ENCODE measurements at places on chromosomes 5 and 9. TPM values are rescaled to one million over a fixed set of nuclear protein-coding genes. Genes with fewer than 3 reads are reported as not detected.

Gene PCDHGB4
- 11.0 TPM for total RNA-seq

DNA sequence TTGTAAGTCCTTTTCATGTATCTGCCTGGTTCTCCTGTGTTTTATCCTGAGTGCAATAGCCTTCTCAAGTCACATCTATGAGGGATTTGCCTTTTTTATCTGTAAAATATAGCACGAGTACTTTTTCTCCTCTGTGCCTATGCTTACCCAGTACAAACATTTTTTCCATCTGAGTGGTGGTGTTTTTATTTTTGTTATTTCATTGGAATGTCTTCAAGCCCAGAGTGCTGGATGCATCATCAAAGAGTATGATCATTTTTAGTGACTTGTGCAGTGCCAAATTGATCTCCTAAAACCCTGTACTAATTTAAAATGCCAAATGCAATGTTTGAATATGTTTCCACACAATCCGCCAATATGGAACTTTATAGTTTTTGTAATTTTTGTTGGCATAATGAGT lies 86.1 kb downstream of the TLE4 start:
- peak; percentile 35 for DNase-seq

Gene PGGT1B
- 21.2 TPM for total RNA-seq

Gene CANX
- 628 TPM for total RNA-seq

Gene CCNI2
- under 0.01 TPM for total RNA-seq

Gene GABBR2
- under 0.01 TPM for total RNA-seq

GRCh38 chr5:161467703-161468102 lies 78.8 kb downstream of the GABRB2 start:
- DNase-seq, result no peak

DNA sequence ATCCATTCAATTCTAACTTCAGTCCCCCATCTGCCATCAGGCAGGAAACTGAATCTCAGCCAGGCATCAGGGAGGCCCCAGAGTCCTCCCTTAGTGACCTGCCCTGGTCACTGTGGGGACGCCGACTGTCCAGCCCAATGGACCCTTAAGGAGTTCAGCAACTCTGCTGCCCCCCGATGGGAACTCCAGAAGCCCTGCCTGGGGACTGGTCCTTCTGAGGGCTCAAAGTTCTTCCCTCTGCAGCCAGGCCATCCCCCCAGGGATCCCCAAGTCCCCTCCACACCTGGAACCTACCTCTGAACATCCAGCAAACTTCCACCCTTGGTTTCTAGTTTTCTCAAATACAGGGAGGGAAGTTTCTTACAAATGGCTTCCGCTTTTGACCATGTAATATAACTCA lies 76.8 kb downstream of the UBE2QL1 start:
- no peak for DNase-seq

Gene LECT2
- not detected for total RNA-seq
